ENCODE measurements at places on chromosomes 3 and 15.

DNA sequence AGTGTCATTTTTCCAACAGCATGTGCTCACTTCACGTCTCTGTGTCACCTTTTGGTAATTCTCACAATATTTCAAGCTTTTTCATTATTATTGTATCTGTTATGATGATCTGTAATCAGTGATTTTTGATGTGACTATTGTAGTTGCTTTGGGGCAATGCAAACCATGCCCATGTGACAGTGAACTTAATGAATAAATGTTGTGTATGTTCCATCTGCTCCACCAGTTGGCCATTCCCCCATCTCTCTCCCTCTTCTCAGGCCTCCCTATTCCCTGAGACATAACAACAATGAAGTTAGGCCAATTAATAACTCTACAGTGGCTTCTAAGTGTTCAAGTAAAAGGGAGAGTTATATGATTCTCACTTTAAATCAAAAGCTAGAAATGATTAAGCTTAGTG, 32.5 kb upstream of the TBC1D23 start:
- ATAC-seq, result no peak

DNA sequence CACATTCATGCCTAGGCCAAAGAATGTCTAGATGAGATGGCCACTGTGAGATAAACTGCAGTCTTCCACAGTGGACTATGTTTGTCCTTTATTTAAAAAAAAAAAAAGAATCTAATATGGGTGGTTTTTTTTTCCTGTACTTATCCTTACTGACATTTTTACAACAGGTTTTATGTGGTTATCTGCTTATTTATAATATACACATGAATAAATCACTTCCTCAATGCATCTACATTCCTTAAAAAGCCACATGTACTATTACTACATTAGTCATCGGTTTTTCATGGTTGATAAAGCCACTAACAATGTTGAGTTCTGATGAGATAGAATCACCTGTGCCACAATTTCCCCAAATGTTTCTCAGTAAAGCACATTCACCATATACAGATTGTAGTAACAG, 341.3 kb upstream of the THBS1 start:
- no peak for ATAC-seq

- no peak for ATAC-seq
Measured at GRCh38 chr15:42147431-42147735, 9.1 kb downstream of the PLA2G4F start.

- no peak for ATAC-seq
Measured at GRCh38 chr15:51855612-51856011, 26.2 kb downstream of the TMOD3 start.

DNA sequence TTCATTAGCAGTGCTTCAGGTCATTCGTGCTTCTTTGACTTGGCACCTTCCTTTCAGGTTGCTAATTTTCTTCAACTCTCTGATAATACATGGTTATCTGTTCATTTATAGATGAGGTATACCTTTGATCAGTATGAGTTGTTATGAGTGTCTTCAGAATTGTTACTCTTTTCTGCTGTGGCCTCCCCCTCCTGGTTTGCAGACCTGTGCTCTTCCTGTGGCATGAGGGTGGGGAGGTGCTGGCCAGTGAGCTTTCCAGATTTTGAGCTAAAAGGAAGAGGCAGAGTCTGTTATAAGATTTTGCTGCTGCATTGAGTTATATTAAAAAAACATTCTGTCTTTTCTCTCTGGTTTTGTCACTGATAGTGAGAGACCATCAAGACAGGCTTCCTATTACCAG, 30.8 kb upstream of the GOLGA6L9 start:
- no peak for ATAC-seq

DNA sequence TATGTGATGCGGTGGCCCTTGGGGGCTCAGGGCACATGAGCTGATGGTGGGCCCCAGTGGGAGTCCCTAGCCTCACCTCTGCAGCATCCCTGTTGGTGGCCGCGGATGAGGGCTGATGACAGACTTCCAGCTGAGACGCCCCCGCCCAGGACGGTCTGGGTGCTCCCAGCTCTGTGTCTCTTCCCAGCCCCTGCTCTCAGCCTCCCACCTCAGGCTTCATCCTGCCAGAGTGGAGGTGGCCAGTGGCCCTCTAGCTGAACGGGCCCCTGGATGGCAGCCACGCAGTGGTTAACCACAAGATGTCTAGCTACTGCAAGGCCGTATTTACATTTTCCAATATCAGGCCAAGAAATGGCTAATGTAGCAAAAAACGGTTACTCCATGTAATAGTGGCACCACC, 205.3 kb upstream of the LINGO1 start:
- no peak for ATAC-seq

- no peak for ATAC-seq
Measured at GRCh38 chr15:40052604-40053003, 13.6 kb upstream of the SRP14 start.

GRCh38 chr15:40379853-40380252, 2.7 kb upstream of the KNSTRN start:
- no peak for ATAC-seq

- ATAC-seq, result no peak
Measured at GRCh38 chr3:161630794-161631193, 134.2 kb downstream of the OTOL1 start.

DNA sequence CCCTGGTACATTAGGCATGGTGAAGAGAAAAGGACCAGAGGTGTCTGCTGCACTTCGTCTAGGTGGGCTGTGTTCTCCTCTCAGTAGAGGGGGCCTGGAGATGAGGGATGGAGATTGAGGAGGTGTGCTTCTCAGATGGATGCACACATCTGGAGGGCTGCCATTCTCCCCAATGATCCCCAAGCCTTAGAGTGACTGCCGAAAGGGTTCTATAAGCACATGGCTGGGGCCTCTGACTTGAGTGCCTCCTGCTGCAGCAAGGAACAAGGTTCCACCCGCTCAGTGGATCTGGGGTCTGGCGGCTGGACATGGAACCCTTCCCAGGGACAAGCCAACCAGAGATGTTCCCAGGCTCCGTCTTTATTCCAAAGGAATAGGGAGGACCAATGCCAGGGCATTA, 66.8 kb downstream of the CPN2 start:
- no peak for ATAC-seq

- no peak for ATAC-seq
Measured at GRCh38 chr3:182385356-182385755, 407.9 kb upstream of the ATP11B start.

DNA sequence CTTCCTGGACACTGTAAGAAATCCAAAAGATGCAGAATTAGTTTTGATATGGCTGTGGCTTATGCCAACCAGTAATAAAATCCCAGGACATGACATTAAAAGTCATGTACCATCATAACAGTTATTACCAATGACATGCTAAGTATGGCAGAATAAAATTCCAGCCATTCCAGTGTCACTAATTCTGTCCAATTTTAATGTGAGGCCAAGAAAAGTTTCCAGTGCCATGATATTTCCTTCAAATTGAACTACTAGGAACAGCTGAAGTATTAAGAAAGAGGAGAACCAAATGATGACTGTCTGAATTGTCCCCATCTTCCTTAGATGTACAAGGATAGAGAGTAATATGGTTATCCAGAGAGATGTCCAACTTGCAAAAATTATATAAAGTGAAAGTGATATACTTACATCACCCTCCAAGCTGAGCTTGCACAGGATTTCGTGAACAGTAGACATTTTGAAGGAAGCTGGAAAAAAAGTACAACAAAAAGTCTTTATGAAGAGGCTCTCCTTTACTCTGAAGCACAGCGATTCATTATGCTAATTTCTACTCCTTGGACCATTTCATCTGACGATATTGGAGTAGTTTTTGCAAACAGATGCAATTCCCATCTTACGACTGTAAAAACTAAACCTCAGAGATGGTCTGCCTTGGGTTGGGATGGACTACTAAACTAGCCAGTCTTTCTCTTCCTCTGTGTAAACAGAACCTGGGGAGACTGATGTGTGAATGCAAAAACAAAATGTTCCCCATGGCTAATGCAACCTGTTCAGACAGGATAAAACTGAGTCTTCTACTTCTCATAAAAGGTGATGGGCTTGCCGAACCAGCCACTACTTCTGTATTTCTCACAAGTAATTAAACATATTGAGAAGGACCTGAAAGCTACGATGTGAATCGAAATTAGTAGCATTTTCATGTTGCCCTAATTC, 11.9 kb downstream of the ANXA2 start:
- no peak for ATAC-seq

GRCh38 chr3:137121704-137122314, 164.0 kb downstream of the IL20RB start:
- no peak for ATAC-seq

GRCh38 chr15:39165020-39165706, 415.7 kb upstream of the THBS1 start:
- no peak for ATAC-seq

- ATAC-seq, result no peak
Measured at GRCh38 chr15:90881978-90882721, 2.2 kb upstream of the FES start.

- ATAC-seq, result no peak
Measured at GRCh38 chr3:126111126-126111551, 27.2 kb upstream of the SLC41A3 start.

DNA sequence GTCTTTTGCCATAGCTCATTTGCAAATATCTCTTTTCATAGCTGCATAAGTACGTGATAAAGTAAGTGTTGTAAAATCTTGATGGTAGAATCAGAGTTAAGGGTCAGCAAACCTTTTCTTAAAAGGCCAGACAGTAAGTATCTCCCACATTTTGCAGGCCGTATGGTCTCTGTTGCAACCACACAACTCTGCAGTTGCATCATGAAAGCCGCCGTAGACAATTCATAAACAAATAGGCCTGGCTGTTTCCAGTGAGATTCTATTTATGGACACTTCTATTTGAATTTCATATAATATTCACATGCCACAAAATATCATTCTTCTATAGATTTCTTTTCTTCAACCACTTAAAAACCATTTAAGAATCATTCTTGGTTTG, 248.5 kb downstream of the TLE3 start:
- no peak for ATAC-seq

Measured in activated CD4-positive, CD25-positive, alpha-beta regulatory T cell treated with anti-CD3 and anti-CD28 coated beads, Interleukin-2, amount 50 U/mL, for 24 hours (primary cell).